Naive thymus-derived CD8-positive, alpha-beta T cell (primary cell): ENCODE measurements at places on chromosomes 7 and 10.

DNA sequence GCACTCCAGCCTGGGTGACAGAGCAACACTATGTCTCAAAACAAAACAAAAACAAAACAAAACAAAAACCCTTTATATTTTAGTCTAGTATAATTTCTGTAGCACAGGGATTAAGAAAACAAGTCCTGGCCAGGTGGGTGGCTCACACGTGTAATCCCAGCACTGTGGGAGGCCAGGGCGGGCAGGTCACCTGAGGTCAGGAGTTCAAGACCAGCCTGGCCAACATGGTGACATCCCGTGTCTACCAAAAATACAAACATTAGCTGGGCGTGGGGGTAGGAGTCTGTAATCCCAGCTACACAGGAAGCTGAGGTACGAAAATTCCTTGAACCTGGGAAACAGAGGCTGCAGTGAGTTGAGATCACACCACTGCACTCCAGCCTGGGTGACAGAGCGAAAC, 23.2 kb upstream of the ASL start:
- no peak for DNase-seq

- DNase-seq, result no peak
These were observed 53.5 kb upstream of the TNS3 start for GRCh38 chr7:47635091-47636080.

GRCh38 chr10:45453639-45454255, 79.7 kb downstream of the ALOX5 start:
- no peak for DNase-seq

DNA sequence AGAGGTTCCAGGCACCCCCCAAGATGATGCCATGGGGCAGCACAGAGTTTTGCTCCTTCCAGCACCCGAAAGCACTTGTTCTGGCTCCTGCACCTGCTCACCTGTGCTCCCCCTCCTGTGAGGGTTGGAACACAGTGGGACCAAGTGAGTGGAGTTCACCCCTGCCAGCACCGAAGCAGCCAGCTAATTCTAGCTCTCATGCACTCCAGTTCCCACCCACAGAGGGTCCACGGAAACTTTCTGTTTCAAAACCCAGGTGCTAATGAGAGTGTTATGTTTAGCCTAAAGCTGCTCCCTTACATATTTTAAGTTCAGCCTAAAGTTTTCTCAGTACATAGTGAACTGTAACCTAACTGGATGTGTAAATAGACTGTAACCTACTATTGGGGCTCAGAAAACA, 42.6 kb upstream of the SLC35G1 start:
- no peak for DNase-seq

DNA sequence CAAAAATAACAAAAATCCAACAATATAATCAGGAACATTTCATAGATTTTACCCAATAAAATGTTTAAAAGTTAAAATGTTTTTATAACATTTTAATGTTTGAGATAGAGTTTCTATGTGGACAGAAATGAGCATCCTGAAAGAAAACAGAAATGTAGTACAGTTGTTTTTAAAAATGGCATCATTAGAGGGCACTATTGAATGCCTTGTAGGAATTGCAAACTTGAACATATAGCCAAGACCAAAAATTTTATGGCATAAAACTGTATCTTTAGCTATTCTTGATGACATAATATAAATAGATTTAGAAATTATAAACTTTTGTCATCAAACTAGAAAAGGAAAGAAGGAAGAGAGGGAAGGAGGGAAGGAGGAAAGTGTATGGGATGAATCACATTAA, 1372.7 kb downstream of the GATA3 start:
- no peak for DNase-seq

- DNase-seq, result no peak
These were observed 194.4 kb downstream of the CCSER2 start for GRCh38 chr10:84522612-84523462.

DNA sequence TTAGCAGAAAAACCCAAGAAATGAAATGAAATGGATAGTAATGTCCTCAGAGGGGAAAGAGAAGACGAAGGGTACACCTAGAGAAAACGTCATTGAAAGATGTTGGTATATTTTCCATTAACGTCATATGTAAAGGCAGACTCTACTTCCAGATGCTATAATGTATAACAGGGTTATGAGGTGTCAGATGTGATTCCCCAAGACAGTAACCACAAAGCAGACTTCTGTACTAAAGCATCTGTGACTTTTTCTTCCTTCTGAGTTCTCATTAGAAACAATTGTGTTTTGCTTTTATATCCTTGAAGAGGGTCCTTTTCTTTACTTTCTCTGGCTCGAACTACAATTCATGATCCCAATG, 37.4 kb downstream of the LRRC72 start:
- DNase-seq, result no peak

- DNase-seq, result no peak
These were observed 174.9 kb downstream of the SEC23IP start for GRCh38 chr10:120067427-120067826.

GRCh38 chr10:110574420-110574819, 6.9 kb downstream of the SMC3 start:
- no peak for DNase-seq

GRCh38 chr10:89659143-89660131, 14.4 kb upstream of the PANK1 start:
- DNase-seq, result no peak

DNA sequence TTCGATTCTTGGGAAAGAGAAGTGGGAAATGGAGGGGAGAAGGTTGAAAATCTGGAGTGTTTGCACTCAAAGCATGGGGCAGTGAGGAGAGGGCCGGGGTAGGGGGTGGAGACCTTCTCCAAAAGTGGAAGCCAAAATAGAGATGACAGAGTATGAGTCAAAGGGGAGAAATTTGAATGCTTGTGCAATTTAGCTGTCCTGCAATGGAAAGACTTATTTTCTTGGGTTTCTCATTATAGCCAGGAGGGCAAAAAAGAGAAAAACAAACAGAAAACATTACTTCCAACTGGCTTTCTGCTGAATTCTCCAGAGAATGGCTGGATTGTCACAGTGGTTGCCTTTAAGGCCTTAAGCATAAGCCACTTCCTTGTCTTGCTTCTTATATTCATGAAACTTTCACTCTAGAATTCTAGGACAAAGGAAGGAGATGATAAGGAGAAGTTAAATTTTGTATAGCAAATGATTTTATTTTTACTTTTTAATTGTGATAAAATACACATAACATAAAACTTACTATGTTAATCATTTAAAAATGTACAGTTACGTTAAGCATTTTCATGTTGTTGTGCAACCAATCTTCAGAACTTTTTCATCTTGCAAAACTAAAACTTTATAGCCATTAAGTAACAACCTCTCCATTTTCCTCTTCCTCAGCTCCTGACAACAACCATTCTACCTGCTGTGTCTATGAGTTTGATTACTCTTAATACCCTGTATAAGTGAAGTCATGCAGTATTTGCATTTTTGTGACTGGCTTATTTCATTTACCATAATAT, 100.2 kb downstream of the GPR85 start:
- DNase-seq, result no peak

GRCh38 chr10:18523025-18523424, 128.4 kb downstream of the NSUN6 start:
- DNase-seq, result no peak

GRCh38 chr7:68767462-68767861, 830.8 kb upstream of the AUTS2 start:
- no peak for DNase-seq

GRCh38 chr7:35817930-35818329, 17.1 kb downstream of the SEPTIN7 start:
- no peak for DNase-seq

- no peak for DNase-seq
These were observed 472.6 kb downstream of the XPNPEP1 start for GRCh38 chr10:109450702-109451101.

DNA sequence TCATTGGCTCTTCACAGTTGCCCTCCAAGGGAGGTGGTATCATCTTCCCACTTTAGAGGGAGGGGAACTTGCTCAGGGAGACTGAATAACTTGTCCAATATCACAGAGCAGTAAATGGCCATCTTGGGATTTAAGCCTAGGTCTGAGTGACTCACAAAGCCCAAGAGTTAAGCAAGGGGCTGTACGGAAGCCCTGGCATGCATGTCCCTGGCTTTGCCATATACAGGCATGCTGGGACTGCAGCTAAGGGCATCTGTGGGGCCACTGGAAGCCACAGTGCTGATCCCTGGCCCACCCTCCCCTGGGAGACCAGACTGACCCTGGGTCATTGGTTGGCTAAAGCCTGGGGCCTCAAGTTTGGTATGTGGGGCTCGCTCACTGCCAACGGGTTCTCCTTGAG, 3.1 kb downstream of the VSIR start:
- DNase-seq, result no peak

DNA sequence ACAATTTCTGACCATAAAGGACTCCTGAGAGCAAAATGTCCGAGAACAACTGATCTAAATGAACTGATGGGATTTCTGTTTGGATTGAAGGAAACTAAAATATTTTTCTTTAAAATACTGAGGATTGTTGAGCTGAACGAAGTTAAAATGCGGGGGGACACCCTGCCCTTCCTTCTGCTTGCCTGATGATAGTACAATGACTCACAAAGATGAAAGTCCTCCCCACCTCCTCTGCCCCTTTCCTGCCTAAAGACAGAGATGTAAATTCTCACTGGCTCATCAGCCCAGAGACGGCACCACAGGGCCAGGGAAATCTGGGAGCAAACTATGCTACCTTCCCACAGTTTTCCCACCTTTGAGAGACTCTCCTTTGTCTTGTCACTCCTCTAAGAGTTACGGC, 180.6 kb downstream of the PHTF2 start:
- DNase-seq, result no peak

DNA sequence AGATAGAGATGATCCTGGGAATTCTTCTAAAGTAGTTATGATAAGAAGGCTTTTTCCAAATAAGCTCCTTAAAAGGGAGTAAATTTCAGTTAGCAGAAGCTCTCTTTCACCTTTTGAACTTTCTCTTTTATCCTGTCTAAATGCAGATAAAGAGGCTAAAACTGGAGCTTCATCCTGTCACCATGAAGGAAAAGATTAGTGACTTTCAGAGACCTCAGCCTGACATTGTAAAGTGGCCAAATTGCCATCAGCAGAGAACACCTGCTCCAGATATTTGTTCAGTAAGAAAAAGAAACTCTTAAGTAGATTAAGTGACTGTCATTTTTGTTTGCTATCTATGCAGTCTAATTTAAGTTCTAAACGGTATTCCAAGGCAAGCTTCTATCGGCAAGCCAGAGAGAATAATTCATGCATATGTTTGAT, 18.3 kb downstream of the VWDE start:
- DNase-seq, result no peak

- DNase-seq, result no peak
These were observed 2.3 kb upstream of the COL1A2 start for GRCh38 chr7:94392393-94392786.

GRCh38 chr7:12211711-12212485, 804 bp downstream of the TMEM106B start:
- DNase-seq, result no peak

DNA sequence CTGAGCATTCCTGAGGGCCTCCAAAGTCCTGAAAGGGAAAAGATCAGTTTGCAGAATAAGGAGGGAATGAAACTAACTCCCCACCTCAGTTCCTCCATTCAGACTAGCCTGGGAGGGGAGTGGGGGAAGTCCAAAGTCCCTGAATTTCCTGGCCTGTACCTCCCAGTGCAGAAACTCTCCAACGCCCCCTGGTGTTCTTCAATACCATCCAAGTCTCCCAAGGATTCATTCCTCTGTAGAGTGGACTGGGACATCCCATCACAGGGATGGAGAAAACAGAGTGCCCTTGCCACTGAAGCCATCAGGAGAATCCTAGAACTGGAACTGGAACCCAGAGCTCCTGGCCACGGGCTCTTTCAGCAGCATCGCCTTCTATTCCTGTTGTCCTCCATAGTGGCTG, 1.6 kb upstream of the COL13A1 start:
- no peak for DNase-seq
